H7 (cell line): ENCODE measurements at places on chromosomes 2 and 18.

DNA sequence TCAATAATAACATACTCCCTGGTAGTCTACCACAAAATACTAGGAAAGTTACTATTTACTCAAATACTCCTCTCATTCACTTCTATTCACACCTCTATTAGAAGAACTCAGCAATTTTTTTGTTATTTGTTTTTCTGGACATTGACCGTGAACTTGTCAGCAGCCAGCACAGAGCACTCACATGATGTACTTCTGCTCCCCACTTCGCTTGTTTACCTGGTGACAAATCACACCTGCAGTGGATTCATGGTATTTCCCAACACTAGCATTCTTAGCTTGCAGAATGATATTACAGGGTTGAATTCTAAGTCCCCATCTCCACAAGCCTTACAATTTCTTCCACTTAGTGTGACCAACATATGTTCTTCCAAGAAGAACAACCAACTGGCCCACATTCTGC, 238.2 kb downstream of the SATB2 start:
- no peak for DNase-seq

- DNase-seq = no peak
These were observed 5.6 kb downstream of the QPCT start for GRCh38 chr2:37350034-37350433.

- no peak for DNase-seq
These were observed 98.6 kb upstream of the CABLES1 start for GRCh38 chr18:23036660-23037201.

DNA sequence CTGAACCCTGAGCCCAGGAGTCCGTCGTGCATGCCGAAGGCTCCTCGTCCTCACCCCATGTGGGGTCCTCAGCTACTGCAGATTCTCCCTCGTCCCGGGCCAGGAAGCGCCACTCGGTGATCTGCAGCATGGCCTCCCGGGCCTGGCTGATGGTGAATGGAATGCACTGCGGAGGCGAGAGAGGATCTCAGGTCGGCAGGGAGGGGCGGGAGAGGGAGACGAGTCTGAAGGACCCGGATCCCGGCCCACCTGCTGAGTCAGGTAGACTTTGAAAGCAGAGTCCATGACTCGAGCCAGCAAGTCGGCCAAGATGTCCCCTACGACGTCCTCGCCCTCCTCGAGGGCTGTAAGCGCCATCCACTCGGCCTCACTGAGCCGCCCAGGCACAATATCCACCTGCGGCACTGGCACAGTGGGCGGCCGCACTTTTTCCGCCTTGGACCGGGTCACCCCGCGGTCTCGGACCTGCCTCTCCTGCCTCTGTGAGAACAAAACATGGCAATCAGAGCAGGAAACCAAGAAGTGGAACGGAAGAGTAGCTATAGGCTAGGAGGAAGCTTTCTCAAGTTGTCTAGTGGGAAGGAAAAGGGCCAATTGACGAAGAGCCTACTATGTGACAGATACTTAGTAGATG, 5.5 kb downstream of the C2orf81 start:
- DNase-seq = peak; percentile 78

- DNase-seq = peak; percentile 26
These were observed 170.1 kb downstream of the ASB1 start for GRCh38 chr2:238596571-238597551.

- DNase-seq = no peak
These were observed 310.9 kb downstream of the PRKCE start for GRCh38 chr2:45962177-45962921.

GRCh38 chr2:236552581-236553363, 16.9 kb upstream of the ACKR3 start:
- DNase-seq = no peak

DNA sequence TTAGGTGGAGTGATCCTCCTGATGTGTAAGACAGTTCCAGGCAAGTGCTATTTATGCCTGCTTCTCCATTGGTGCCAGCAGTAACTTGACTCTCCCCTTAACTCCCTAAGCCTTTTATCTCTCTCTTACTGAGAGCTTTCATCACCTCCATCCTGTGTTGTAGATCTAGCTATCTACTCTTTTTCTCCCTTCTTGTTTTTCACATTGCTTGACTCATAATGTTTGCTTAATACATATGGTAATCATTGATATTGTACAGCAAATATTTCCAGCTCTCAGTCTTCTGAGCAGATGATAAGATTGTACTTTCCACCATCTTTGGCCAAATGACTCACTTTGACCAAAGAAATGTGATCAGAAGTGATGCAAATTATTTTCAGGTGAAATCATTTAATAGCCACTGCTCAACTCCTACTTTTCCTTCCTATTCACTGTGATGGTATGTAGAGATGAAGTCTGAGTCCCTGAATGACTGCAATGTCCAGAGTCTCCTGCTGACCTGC, 165.0 kb downstream of the PLCL1 start:
- DNase-seq = no peak
